Fibroblast of skin of right biceps (primary cell): ENCODE measurements at places on chromosomes 5 and 9.
A peak's percentile ranks its signal among the peaks of the same experiment; 100 is the strongest.

- DNase-seq = no peak
These were observed 13.9 kb upstream of the DDX41 start for GRCh38 chr5:177530638-177531037.

GRCh38 chr5:9841516-9842170 is 211.5 kb upstream of the TAS2R1 start:
- DNase-seq = no peak

DNA sequence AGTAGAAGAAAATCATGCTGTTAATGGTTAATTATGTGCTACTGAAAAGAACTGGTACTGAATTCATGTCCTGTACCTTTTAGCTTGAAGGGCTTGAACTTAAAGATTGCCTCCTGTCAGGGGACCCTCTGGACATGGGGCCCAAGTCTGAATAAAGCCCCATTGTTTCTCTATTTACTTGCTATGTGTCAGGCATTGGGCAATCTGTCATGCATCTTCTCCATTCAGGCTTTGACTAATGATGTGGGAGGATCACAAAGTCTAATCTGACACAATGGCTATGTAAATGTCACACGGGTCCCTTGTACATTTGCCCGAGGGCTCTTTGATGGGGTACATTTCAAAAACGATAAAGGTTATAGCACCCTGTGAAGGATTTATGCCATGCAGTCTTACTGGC is 64.0 kb upstream of the TUSC1 start:
- no peak for DNase-seq

GRCh38 chr5:148697180-148697808 is 43.0 kb upstream of the HTR4 start:
- peak; percentile 35 for DNase-seq

DNA sequence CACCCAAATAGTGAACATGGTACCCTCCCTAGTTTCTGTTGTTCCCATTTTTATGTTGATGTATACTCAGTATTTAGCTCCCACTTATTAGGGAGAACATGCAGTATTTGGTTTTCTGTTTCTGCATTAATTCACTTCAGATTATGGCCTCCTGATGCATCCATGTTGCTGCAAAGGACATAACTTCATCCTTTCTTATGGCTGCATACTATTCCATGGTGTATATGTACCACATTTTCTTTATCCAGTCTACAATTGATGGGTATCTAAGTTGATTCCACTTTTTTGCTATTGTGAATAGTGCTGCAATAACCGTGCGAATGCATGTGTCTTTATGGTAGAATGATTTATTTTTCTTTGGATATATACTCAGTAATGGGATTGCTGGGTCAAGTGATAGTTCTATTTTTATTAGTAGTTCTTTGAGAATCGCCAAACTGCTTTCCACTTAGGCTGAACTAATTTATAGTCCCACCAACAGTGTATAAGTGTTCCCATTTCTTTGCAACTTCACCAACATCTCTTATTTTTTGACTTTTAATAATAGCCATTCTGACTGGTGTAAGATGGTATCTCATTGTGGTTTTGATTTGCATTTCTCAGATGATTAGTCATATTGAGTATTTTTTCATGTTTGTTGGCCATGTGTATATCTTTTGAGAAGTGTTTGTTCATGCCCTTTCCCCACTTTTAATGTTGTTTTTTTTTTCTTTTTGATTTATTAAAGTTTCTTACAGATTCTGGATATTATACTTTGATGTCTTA is 79.6 kb downstream of the SMIM15 start:
- peak; percentile 18 for DNase-seq

- DNase-seq = no peak
These were observed 415.9 kb downstream of the ARHGEF28 start for GRCh38 chr5:74041913-74042312.

GRCh38 chr5:150538007-150538917 is 30.3 kb downstream of the NDST1 start:
- peak; percentile 59 for DNase-seq

DNA sequence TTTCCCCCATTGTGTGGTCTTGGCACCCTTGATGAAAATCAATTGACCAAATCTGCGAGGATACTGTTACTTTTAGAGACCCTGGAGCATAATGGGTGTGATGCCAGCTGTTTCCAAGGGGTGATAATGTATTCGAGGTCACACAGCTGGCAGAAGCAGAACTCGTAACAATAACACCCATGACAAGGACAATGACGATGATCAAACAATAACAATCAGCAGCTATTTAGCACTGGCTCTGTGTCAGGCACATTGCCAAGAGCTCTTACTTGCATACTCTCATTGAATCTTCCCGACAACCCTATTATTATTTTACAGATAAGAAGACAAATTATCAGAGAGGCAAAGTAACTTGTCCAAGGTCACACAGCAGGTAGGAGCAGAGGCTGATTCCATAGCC is 223.7 kb upstream of the MSX2 start:
- DNase-seq = no peak

DNA sequence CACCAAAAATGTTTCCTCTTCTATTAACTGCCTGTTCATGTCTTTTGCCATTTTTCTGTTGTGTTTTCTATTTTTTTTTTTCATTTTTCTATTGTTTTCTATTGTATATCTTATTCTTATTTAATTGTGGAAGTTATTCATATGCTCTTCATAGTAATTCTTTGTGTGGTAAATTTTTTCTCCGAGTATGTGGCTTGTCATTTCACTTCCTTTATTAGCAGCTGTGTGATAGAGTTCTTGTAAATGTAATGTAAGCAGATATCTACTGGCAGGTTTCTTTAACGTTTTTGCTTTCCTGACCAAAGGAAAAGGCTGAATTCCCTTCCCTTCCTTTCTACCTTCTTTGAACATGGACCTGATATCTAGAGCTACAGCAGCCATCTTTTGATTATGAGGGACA is 5.8 kb upstream of the PLPP1 start:
- no peak for DNase-seq

GRCh38 chr9:114972510-114973136 is 42.2 kb upstream of the TNFSF8 start:
- DNase-seq = no peak

DNA sequence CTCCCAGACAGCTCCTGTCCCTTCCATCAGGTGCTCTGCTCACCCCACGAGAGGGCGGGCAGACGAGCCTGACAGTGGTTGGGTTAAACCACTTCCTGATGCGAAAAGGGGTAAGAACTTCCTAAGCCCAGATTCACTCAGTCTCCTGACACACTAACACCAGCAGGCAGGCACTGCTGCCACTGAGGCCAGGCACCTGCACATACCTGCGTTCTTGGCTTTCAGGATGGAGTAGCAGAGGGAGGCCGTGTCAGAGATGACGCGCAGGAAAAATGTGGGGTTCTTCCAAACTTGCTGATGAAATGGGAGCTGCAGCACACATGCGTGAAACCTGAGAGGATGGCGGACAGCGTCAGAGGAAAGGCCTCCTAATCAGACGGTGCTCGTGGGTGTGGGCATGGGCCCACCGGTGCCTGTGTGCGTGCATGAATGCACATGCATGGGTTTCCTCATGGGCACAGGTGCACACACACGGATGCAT is 29.9 kb downstream of the SLC6A18 start:
- no peak for DNase-seq

DNA sequence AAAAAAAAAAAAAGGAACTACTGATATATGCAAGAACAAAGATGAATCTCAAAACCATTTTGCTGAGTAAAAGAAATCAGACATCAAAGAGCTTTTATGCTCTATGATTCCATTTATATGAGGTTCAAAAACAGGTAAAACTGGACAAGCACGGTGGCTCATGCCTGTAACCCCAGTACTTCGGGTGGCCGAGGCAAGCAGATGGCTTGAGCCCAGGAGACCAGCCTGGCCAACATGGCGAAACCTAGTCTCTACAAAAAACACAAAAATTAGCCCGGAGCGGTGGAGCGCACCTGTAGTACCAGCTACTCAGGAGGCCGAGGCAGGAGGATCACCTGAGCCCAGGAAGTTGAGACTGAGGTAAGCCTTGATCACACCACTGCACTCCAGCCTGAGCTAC is 7.8 kb downstream of the PTBP3 start:
- no peak for DNase-seq

DNA sequence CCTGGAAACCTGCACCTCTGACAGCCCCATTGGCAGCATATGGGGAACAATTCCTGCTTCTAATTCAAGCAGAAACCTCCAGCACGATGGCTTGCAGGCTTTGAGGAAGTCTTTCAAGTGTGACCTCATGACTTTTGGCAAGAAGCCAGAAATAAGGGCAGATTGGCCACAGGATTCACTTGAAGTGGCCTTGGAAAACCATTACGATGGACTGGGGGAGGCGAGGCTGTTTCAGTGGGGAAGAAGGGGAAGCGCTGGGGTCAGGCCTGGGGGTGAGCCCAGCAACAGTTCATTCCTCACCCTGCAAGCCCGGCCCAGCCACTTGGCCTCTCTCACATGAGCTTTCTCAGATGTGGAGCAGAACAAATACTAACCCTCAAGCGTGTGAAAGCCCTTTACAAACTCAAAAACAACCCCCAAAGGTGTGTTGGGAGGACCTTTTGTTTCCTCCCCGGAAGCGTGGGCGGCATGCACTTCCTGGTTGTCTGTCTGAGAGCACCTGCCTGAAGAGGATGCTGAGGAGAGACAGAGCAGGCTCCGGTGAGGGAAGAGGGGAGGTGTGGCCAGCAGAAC is 26.9 kb upstream of the EEIG1 start:
- DNase-seq = peak; percentile 55

DNA sequence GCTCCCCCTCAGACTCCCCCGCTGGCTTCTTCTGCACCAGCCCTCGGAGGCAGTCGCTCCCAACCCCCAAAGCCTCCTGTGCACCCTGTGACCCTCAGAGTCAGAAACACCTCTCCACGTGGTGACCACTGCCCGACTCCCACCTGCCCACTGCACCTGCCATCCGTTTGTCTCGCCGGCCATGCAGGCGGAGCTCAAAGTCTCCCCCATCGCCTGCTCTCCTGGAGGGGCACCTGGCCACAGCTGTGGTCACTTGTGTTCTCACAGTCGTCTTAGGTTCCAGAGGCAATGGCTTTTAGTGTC is 38.2 kb downstream of the MRPL36 start:
- DNase-seq = no peak

DNA sequence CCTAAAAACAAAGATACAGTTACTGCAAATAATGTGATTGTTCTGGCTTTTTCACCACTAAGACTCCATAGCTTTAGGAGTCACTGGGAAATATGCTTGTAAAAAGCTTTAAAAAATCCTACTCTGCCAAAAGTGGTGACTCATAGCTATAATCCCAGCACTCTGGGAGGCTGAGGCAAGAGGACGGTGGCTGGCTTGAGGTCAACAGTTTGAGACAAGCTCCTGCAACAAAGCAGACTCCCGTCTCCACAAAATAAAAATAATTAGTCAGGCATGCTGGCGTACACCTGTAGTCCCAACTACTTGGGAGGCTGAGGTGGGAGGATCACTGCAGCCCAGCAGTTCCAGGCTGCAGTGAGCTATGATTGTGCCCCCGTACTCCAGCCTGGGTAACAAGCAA is 406.4 kb downstream of the HTR1A start:
- DNase-seq = no peak

GRCh38 chr5:78699552-78700153 is 51.1 kb upstream of the LHFPL2 start:
- peak; percentile 92 for DNase-seq
